Mucosa of descending colon (tissue), 3 donors: ENCODE measurements at places on chromosomes 3 and 15. TPM values are rescaled to one million over a fixed set of nuclear protein-coding genes. Genes with fewer than 3 reads are reported as not detected.

Gene SLC22A14
- total RNA-seq: 0.12 TPM

Gene TNFAIP8L3
- 8.2 TPM for total RNA-seq

Gene PAQR9
- not detected for total RNA-seq

Gene CMTM7
- 3.6 TPM for total RNA-seq

Gene SPINK8
- total RNA-seq: not detected

Gene EFCAB12
- 0.38 TPM for total RNA-seq

Gene CELSR3
- 2.3 TPM for total RNA-seq

Gene PLSCR2
- total RNA-seq: 1.3 TPM

Gene AMIGO3
- total RNA-seq: not detected

Gene ISL2
- total RNA-seq: 2.1 TPM

Gene TTC21A
- total RNA-seq: 7.2 TPM

Gene SLC27A2
- 27.9 TPM for total RNA-seq

Gene PPP2R3A
- total RNA-seq: 28.5 TPM
